ENCODE measurements at places on chromosomes 2 and 18.

DNA sequence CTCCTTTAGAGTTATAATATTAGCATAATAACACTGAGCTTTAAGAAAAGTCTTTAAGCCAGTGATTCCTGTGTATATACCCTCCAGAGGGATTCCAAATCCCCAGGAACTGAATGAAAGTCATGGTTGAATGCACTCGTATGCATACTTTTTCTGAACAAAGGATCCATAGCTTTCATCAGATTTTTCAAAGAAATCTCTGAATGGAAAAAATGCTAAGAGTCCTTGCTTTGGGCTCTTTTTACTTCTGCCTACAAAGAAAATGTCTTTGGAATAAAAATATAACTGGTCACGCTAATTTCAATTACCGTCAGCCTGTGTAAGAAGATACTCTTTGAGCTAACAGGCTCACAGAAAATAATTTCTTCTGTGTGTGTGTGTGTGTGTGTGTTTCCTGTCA is 939.5 kb downstream of the ERBB4 start:
- no peak for DNase-seq

DNA sequence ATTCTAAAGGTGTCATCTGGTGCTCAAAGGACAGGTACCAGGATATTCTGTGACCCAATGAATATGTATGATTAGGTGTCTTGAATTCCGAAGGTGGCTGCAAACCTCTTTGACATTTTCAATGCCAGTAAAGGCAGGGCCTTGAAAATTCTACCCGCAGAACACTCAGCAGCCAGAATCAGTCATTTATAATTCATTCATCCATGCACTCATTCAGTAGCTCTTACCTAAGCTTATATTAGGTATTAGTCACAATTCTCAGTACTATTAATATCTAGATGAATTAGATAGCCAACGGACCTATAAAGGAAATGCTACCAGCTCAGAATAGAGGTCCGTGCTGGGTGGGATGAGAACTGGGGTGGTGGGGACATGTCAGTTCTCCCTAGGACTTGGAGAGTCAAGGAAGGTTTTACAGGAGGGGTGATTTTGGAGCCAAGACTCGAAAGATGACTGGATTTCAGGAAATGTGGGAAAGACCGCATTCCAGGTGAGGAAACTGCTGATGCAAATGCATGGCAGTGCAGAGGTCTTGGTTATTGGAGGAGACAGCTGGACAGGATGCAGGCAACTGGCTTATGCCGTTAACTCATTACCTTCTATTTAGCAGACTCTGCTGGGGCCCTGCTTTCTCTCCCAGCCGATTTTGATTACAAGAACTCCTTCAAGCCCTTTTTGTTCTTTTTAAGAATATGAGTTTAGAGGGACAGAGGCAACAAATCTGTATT is 7.2 kb downstream of the TRIB2 start:
- DNase-seq = no peak

DNA sequence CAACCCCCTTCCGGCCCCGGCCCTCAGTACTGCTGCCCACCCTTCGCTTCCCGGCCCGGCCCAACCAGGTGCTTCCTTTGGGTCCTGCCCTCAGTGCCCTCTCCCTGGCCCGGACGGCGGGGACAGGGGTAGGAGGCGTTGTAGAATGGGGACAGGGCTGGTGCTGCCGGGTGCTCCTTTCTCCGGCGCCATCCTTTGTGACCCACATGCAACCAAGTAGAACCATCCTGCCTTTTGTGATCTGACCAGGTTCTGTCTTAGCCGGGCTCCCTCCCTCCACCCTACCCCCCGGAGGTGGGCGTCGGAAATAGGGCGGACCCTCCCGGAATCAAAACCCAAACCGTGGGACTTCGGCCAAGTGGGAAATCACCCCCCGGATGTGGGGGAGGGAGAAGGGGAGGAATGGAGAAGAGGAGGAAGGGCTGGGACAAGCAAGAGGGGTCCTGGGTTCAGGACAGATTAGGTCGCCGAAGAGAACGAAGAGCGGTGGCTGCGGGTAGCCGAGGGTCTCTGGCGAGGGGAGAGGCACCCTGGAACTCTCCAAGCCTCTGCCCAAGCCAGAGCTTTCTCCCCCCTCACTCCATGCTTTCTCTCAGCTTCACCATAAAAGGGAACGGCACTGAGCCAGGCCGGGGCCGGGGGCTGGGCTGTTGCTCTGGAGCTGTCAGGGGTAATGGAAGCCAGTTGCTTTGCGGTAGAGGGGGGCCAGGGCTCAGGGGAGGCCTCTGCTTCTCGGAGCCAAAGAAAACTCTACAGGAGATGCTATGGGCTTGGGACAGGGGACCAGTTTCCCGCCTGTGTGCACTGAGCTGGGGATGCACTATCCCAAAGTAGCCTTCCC is 756 bp upstream of the OST4 start:
- DNase-seq = peak; percentile 75

GRCh38 chr2:33589444-33589843 is 9.7 kb downstream of the FAM98A start:
- no peak for DNase-seq

- DNase-seq = peak; percentile 73
These were observed 10.9 kb downstream of the PGAP1 start for GRCh38 chr2:196915507-196916189.

- DNase-seq = no peak
These were observed 436.1 kb upstream of the MMADHC start for GRCh38 chr2:150023663-150024062.

- no peak for DNase-seq
These were observed 59.3 kb downstream of the CD8B2 start for GRCh38 chr2:106546391-106546990.

GRCh38 chr18:60894254-60894945 is 438.8 kb upstream of the CDH20 start:
- no peak for DNase-seq

DNA sequence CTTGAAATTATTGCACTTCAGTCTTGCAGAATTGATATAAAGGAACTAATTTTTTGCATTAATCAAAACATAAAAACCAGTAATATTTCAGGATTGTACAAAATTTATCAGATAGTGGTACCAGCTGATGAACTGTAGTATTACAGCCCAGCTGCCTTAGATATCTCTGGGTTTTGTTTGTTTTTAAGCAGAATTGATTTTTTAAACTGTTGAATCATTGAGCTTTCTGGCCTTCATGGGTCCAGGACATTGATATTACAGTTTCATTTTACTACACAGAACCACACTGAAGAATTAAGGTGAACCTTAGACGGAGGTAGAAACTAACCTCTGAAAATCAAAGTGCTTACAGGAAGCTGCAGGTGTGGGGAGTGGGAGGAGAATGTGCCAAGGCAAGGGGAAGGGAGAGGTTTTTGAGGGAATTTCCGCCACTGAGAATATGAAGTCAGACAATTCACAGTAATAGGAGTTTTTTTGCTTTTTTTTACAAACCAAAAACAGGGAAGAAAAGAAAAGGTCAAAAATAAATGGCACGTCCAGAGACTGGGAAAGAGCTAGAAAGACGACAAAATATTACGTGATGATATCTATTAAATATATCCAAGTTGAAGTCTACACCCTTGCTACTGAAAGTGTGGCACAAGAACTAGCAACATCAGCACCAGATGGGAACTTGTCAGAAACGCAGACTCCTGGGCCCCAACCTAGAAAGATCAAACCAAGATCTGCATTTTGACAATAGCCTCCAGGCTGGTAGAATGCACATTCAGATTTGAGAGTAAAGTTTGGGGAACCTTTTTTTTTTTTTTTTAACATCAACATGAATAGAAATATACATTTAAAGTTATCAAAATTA is 40.8 kb upstream of the SPAG16 start:
- DNase-seq = no peak

DNA sequence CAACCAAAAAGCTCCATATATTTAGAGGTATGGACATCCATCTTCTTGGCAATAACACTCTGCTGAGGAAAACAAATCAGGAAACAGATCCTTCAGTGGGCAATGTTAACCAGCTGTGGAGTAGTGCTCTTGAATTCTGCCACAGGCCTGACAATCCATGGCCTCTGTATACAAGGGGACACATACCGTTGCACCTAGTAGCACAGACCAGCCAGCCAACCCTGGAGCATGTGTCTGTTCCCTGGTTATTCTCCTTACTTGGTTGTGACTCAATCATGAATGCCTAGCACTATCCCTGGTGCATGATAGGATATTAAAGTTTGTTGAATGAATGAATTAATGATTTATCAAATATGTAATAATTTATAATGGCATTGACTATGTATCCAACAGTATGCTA is 261.4 kb upstream of the MGAT5 start:
- no peak for DNase-seq

GRCh38 chr18:35620765-35621164 is 39.2 kb downstream of the GALNT1 start:
- DNase-seq = peak; percentile 61

DNA sequence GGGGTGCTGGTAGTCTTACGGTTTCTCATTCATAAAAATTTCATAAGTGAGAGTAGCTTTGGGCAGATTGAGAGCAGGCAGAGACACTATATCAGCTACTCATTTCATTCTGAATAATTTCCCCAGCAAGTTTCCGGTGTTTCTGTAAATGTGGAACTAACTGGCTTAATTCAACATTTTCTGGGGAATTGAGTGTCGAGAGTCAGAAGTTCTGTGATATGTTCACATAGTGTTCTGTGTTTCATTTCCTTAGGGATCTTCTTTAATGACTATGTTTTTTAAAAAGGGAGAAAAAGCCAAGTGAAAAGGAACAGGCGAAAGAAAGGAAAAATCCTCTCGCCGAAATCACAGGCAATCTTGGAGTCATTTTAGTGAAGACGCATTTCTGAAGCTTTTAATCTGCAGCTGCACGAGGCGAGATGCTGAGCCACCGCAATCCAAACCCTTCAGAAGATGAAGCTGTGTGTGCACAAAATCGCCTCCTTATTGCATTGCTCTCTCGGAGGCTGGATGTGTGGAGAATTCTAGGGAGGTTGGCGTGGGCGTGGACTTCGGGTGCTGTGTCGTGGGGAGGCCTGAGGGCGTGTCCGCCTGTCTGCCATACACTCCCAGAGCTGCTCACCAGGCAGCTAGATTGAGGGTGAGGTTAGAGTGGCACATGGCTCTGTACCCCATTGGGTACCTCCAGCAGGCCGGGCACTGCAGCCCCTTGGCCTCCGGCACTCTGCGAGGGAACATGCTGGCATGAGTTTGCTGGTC is 38.4 kb upstream of the HDAC4 start:
- DNase-seq = no peak

- DNase-seq = no peak
These were observed 348.7 kb upstream of the GALNT5 start for GRCh38 chr2:156908825-156909224.

- no peak for DNase-seq
These were observed 152.0 kb upstream of the ZEB2 start for GRCh38 chr2:144671695-144672455.

All from mucosa of descending colon (tissue), 3 donors.